ENCODE measurements at places on chromosomes 11 and 22.

DNA sequence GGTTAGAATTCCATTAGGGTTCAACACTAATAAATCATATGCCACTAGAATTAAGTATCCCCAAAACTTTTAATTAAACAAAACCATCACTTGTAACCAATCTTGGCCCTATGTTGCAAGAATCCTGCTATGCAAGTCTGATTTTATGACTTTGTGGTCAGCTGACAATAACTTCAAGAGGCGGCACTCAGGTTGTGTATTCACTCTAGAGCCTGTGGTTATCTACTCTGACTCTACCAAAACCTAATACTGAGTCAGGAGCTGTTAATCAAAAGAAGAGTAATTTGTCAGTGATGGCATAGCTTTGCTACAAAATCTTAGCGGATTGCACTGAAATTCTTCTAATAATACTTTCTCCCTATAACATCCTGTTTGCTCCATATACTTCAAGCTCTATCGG lies 253.7 kb downstream of the AASDHPPT start:
- DNase-seq = no peak

- no peak for DNase-seq
Measured at GRCh38 chr11:69173331-69173730, 17.6 kb downstream of the SMIM38 start.

- DNase-seq = no peak
Measured at GRCh38 chr11:72741429-72741833, 10.8 kb downstream of the ARAP1 start.

DNA sequence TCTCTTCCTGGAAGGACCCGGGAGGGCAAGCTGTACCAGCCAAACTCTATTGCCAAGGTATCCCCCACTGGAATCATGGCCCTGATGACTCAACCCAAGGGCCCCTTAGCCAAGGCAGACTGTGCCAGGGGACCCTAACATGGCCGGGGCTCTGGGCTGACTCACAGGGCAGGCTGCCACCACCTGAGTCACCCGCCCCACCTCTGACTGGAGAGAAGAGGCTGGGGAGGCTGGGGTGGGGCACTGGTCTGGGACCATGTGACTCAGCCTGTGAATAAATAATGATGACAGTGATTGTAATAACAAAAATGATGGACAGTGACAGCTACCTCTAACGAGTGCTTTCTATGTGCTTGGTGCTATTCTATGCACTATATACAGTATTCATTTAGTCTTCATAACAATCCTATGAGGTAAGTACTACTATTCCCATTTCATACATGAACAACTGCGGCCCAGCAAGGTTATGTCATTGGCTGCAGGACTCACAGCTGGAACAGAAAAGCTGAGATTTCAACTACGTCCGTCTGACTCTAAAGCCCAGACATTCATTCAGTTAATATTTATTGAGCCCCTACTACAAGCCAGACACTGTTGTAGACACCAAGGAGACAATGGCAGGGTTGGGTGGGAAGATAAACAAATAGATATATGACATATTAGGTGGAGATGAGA lies 84.2 kb downstream of the FBXO7 start:
- peak; percentile 98 for DNase-seq
